ENCODE measurements at places on chromosomes 7 and 10. TPM values are rescaled to one million over a fixed set of nuclear protein-coding genes. Genes with fewer than 3 reads are reported as not detected.

DNA sequence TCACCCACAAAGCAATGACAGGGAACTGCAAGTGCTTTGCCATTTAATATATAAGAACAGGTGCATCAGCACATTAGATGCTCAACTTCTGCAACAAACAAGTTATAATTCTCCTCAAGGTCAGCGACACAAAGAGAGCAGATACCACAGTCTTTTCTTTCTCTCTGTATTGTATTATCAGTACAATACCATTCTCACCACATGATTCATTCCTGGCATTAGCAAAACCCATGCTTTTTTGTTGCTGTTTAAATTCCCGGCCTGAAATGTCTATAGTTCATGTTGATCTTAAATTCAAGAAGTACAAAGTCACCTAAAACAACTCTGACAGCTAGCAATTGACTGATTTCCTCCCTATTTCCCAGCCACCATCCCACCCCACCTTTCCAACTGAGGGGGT lies 111.8 kb upstream of the FEZF1 start:
- H3K27me3 ChIP-seq: no peaks in the 10 kb centered on the region
- H3K4me1 ChIP-seq: no peaks in the 10 kb centered on the region
- DNase-seq: no peak
- H3K27ac ChIP-seq: no peak overlapping the region
- H3K36me3 ChIP-seq: no peaks in the 10 kb centered on the region

DNA sequence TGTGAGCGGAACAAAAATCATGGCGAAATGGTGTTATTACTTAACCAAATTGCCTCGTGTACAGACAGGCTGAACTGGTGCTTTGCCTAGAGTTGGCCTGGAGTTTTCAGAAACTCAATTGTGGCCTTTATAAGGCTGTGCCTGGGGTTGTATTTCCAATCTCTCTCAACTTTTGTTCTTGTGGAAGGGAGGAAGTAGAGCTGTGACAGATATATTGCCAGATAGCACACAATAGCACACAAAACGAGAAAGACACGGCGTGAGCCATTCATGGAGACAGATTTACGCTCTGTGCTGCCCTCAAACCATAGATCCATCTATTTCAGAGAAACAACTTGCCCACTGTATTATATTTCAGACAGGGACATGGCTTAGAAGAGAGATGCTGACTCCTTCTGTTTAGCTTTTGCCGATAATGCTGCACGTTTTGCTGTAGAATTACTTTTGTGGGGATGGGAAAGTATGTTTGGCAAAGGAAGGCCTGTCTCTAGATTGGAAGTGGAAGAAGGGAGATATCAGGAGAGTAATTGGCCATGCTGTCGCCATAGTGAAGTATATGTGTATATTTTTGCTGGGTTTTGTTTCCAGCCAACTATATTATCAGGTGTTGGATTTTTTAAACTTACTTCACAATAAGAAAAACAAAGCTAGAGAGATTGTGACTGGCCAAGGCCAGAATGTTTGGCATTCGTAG lies 80.4 kb downstream of the AUTS2 start:
- no peak overlapping the region for H3K27ac ChIP-seq
- DNase-seq: no peak
- H3K4me3 ChIP-seq: no peak overlapping the region
- H3K4me1 ChIP-seq: no peaks in the 10 kb centered on the region
- H3K27me3 ChIP-seq: no peaks in the 10 kb centered on the region

- no peak for DNase-seq
- no peaks in the 10 kb centered on the region for H3K36me3 ChIP-seq
- H3K27ac ChIP-seq: no peak overlapping the region
These were observed 37.3 kb downstream of the CFAP46 start for GRCh38 chr10:132904814-132905649.

- H3K4me1 ChIP-seq: peaks cover 8% of the 10 kb centered on the region
- H3K4me3 ChIP-seq: no peak overlapping the region
- peaks cover 18% of the 10 kb centered on the region for H3K36me3 ChIP-seq
- no peak overlapping the region for H3K27ac ChIP-seq
- peak; percentile 47 for DNase-seq
- H3K27me3 ChIP-seq: no peaks in the 10 kb centered on the region
These were observed 25.7 kb downstream of the SUV39H2 start for GRCh38 chr10:14904316-14904732.

- H3K27ac ChIP-seq: no peak overlapping the region
- H3K4me1 ChIP-seq: no peaks in the 10 kb centered on the region
- DNase-seq: no peak
- no peaks in the 10 kb centered on the region for H3K27me3 ChIP-seq
- no peak overlapping the region for H3K4me3 ChIP-seq
- H3K36me3 ChIP-seq: no peaks in the 10 kb centered on the region
These were observed 173.3 kb downstream of the PDE1C start for GRCh38 chr7:31896925-31897324.

DNA sequence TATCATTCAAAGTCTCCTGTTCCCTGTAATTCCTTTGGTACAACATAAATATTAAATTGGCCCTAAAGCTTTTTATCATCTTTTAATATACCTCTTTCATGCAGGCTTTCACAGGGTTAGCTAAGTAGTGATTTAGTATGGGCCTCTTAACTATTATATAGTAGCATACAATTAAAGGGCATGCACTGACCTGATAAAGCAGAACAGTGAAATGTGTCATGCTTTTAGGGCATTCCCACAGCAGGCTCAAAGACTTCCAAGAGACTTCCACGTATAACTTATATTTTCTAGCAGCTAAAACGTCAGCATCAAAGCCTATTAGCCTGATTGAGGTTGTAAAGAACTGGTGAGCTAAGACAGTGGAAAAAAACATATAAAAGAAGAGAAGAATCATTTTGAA lies 35.3 kb downstream of the SAMD8 start:
- H3K27me3 ChIP-seq: no peaks in the 10 kb centered on the region
- no peak overlapping the region for H3K4me3 ChIP-seq
- peaks cover 23% of the 10 kb centered on the region for H3K4me1 ChIP-seq
- no peaks in the 10 kb centered on the region for H3K36me3 ChIP-seq

DNA sequence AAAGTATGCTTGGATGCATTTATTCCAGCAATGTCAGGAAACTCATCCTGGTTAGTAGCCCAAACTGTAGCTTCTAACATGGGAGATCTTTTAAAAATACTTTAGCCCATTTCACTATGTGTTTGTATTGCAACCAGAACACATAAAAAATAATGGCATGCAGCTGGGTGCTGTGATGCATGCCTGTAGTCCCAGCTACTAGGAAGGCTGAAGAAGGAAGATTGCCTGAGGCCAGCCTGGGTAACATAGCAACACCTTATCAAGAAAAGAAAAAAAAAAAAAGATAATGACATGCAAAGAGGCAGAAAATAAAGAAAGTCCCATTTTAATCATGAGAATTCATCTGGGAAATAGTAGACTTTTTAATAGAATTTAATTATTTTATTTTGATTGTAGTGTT lies 517.0 kb upstream of the TEX47 start:
- H3K36me3 ChIP-seq: no peaks in the 10 kb centered on the region
- H3K27me3 ChIP-seq: no peaks in the 10 kb centered on the region
- DNase-seq: no peak

GRCh38 chr10:116780691-116781205 lies 38.4 kb upstream of the HSPA12A start:
- no peak overlapping the region for H3K4me3 ChIP-seq
- no peaks in the 10 kb centered on the region for H3K36me3 ChIP-seq
- no peaks in the 10 kb centered on the region for H3K27me3 ChIP-seq
- no peak for DNase-seq
- H3K27ac ChIP-seq: no peak overlapping the region
- H3K4me1 ChIP-seq: no peaks in the 10 kb centered on the region

DNA sequence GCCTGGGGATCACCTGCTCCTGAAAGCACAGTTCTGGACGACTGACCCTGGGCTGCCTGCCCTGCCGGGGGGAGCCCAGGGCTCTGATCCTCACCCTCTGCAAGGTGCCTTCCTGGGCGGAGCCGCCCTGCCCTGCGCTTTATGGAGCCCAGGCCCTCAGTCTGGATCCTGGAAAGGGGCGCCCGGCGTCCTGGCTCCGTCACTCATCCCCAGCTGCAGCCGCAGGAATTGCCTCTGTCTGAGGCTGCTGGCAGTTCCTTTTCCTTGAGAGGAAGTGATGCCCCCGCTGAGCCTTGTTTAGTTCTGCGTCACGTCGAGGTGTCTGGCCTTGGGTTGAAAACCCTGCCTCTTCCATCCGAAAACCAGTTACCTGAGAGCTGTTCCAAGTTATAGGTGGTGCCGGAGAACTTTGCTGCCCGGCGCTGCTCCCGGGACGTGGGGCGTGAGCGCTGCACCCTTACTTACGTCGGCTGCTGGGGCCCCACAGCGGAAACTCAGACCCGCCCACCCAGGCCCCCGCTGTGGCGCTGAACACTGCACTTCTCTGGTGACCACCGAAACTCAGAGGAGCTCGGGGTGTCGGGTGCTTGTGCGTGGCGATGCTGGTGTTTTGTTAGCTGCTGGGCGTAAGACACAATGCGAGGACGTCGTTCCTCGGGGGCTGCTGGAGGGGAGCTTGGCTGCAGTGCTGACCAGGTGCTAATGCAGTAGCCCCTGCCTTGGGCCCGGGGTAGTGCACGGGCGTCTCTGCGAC lies 5.4 kb downstream of the MAFK start:
- DNase-seq: no peak
- peaks cover 16% of the 10 kb centered on the region for H3K36me3 ChIP-seq
- no peak overlapping the region for H3K27ac ChIP-seq
- H3K27me3 ChIP-seq: no peaks in the 10 kb centered on the region
- H3K4me1 ChIP-seq: peaks cover 32% of the 10 kb centered on the region

DNA sequence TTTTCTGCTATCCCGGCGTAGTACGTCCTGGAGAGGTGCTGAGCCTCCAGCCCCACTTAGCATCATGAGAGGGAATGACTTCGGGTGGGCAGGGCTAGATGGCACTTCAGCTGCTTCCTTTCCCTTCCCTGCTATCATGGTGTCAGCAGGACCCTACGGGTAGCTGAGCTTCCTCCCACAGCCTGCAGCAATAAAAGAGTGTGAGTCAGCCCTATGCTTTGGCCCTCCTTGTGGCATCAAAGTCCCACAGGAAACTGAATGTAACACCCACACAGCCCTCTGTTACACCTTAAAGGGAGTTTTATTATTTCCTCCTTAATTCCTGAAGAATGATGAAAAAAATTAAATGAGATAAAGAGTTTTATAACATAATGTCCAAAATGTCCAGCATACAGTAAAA lies 458.1 kb downstream of the RPS24 start:
- no peaks in the 10 kb centered on the region for H3K4me1 ChIP-seq
- H3K36me3 ChIP-seq: no peaks in the 10 kb centered on the region
- H3K4me3 ChIP-seq: no peak overlapping the region
- H3K27ac ChIP-seq: no peak overlapping the region

- DNase-seq: no peak
- no peaks in the 10 kb centered on the region for H3K36me3 ChIP-seq
- no peak overlapping the region for H3K4me3 ChIP-seq
These were observed 1.8 kb upstream of the PDGFA start for GRCh38 chr7:521221-522070.

GRCh38 chr7:26398427-26398755 lies 106.7 kb downstream of the SNX10 start:
- no peaks in the 10 kb centered on the region for H3K36me3 ChIP-seq
- H3K27ac ChIP-seq: no peak overlapping the region
- peaks cover 13% of the 10 kb centered on the region for H3K4me1 ChIP-seq

- no peak for DNase-seq
- no peak overlapping the region for H3K27ac ChIP-seq
- H3K36me3 ChIP-seq: no peaks in the 10 kb centered on the region
- H3K27me3 ChIP-seq: no peaks in the 10 kb centered on the region
These were observed 43.5 kb upstream of the LSM8 start for GRCh38 chr7:118140468-118140867.

DNA sequence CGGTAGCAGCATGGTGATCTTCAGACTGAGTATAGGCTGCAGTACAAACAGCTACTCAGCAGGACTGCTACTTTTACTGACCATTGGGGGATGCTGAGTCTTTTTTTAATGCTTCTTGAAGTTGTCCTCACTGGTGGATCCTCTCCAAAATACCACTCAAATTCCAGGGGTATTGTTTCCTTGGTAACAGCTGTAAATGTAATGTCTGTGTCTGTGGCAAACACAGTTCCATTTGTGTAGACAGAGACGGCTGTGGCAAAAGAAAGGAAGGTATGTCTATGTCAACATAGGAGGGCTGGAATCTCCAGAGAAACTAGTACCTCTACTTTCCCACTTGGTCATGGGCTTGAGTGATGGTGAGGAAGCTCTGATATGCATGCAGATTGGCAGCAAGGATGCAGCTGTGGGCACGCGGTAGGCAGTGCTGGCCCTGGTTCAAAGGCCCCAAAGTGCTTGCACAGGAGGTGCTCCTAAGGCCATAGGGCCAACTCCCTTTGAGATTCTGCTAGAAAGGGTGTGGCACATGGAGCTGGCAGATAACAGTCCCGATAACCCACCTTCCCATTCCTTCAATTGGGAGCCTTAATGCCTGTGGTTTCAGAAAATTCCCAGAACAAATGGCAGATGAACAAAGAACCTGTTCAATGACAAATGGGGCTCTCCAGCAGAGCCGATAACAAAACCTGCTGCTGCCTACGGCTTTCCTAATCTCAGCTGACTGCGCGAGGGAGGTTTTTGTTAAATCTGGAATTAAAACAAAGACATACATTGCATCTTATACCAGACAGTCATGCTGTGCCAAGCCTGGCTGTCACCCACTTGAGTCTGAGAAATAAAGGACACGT lies 43.0 kb downstream of the PKD1L1 start:
- H3K4me3 ChIP-seq: no peak overlapping the region
- H3K4me1 ChIP-seq: no peaks in the 10 kb centered on the region
- no peaks in the 10 kb centered on the region for H3K27me3 ChIP-seq
- H3K27ac ChIP-seq: no peak overlapping the region

DNA sequence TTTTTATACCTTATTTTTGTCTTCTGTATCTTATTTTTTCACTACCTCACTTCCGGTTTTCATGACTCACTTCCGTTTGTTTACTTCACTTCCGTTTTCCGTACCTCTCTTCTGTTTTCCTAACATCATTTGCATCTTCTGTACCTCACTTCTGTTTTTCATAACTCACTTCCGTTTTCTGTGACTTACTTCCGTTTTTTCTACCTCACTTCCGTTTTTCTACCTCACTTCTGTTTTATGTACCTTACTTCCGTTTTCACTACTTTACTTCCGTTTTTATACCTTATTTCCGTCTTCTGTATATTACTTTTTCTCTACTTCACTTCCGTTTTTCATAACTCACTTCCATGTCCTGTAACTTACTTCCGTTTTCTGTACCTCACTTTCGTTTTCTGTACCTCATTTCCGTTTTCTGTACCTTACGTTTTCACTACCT lies 492.5 kb upstream of the AKR1E2 start:
- H3K4me3 ChIP-seq: no peak overlapping the region
- no peaks in the 10 kb centered on the region for H3K36me3 ChIP-seq
- no peaks in the 10 kb centered on the region for H3K27me3 ChIP-seq
- no peak for DNase-seq
- no peaks in the 10 kb centered on the region for H3K4me1 ChIP-seq

AKR1C3 gene
- 3.4 TPM for total RNA-seq

ZDHHC6 gene
- total RNA-seq: 61.2 TPM

SLC16A9 gene
- not detected for total RNA-seq
